ENCODE measurements at places on chromosomes 12 and 14.

- DNase-seq: no peak
These were observed 208.6 kb upstream of the PLXNC1 start for GRCh38 chr12:93939641-93940325.

GRCh38 chr12:103012884-103013283, 55.4 kb downstream of the ASCL1 start:
- no peak for DNase-seq

DNA sequence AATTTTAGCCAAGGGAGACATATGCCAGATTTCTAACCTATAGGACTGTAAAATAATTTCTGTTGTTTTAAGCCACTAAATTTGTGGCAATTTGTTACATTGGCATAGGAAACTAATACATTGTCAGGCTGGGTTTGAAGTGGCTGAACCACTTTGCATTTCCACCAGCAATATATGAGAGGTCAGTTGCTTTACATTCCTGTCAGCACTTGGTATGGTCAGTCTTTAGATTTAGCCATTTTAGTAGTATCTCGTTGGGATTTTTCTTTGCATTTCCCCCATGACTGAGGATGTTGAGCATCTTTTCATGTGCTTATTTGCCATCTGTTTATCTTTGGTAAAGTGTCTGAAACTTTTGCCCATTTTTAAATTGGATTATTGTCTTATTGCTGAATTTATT, 3.9 kb downstream of the PALS1 start:
- no peak for DNase-seq

DNA sequence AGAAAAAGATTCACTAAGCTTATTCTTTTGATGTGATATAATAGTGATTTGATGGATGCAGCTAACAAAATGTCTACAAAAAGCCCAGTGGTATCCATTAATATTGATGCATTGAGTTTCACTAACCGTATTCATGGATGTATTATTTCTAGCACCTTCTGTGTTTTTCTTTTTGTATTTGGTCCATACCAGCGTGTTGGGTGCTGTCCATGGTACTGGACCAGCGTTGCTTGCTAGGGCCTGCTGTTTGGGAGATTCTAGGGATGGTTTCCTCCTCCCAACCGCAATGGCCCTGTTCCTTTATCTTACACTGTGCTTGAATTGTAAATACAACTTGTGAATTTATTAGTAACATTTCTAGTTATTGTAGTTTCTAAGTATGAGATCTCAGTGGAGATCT, 31.7 kb downstream of the ANO4 start:
- no peak for DNase-seq

DNA sequence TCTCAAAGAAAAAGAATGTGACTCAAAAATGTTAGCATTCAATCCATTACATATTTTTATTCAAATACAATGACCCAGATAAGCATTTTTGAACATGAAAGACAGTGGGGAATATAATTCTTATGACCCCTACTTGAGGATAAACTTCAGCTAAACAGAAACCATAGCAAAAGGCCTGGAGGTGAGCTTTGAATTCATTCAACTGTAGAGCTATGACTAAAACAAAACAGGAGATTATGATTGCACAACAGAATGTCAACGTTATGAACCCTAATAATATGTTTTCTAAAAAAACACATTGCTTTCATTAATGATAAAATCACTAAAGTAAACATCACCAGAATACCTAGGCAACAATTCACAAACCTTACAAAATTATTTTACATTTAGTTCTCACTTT, 27.8 kb downstream of the EFCAB11 start:
- DNase-seq: no peak
